WERI-Rb-1 (cell line): ENCODE measurements at places on chromosomes 11 and 22.

- DNase-seq: no peak
These were observed 171.5 kb upstream of the SYT13 start for GRCh38 chr11:45457649-45458048.

DNA sequence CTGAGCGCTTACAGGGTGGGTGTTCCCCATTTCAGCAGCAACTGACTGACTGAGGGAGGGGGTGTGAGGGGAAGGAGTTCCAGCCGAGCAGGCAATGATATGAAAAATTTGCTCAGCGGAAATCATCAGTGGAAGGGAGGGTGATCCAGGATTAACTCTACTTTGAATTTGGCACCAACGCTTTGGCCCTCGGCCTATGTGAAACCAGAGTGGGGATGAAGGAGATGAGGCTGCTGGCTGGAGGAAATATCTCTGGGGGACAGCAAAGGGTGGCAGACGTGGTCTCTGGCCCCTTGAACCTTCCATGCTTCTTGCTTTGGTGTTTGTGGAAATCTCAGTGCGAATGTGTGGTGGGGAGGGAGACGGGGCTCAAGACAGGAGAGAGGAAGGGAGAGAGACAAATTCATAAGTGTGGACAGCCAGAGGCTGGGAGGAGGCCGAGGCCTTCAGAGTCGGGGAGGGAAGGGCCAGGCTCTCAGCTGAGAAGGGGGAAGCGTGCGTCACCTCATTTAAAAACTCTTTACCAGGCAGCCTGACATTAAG lies 83.6 kb downstream of the FDX1 start:
- no peak for DNase-seq

GRCh38 chr11:19931141-19931770 lies 218.6 kb downstream of the NAV2 start:
- DNase-seq: no peak

GRCh38 chr22:24138649-24139420 lies 42.5 kb upstream of the SUSD2 start:
- DNase-seq: no peak

DNA sequence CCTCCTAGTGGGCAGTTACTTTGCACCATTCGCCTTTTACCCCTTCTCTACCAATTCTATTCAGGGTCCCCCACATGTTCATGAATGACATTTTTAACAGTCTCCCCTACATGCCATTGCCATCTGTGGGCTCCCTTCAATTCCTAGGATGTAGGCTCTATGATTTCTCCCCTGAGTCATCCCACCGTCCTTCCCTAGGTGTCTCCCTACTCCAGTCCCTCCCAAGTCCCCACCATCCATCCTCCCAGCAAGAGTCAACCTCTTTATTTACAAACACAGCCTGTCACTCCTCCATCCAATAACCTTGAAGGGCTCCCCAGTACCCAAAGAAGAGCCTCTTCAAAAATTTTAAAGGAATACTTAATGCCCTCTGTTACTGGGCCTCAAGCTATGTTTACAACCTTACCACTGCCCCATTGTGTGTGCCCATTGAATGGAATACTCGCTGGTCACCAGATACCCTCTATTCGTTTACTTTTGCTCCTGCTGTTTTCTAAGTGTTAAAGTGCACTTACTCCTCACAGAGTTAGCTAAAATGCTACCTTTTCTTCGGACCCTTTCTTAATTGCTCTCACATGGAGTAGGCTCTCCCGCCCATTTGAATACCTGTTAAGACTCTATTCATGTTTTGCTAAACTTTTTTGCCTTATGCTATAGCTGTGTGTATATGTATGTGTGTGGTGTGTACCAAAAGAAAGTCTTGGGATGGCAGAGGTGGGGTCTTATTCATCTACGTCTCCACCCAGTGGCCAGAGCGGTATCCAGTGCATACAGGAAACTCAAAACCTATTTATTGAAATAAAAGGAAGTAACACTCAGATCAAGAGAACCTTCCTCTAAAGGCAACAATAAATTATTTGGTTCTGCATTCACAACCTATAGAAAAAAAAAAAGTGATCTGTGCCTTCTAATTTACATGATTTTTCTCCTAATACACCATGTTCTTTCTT lies 235.8 kb upstream of the CCDC90B start:
- peak; percentile 51 for DNase-seq

DNA sequence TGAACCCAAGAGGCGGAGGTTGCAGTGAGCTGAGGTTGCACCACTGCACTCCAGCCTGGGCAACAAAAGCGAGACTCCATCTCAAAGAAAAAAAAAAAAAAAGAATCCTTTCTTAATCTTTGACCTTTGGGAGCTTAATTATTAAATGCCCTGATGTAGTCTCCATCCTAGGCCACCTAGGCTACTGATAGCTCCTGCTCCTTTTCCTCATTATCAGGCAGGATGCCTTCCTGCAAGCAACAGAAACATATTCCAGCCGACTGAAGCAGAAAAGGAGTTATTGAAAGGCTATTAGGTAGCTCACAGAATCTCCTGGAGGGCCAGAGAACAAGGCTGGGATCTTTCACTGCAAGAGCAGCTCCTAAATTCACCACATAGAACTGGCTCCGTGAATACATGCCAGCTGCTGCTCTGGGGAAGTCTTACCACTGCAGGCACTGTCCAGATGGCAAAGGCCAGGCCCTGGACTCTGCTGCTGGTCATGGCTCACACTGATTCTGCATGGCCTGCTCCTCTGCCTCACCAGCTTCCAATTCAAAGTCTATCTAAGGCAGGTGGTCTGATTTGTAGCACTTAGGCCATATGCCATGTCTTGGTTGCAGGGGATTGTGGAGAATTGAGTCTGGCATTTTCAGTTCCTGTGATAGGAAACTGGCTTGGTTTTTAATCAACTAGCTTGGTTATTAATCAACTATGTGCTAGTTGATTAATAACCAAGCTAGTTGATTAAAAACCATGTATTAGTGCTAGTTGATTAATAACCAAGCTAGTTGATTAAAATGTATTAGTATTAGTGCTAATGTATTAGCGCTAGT lies 26.0 kb upstream of the POLD3 start:
- DNase-seq: no peak

- no peak for DNase-seq
These were observed 75.4 kb upstream of the FSHB start for GRCh38 chr11:30155428-30155827.
